Kidney epithelial cell (primary cell): ENCODE measurements at places on chromosomes 4 and X. TPM values are rescaled to one million over a fixed set of nuclear protein-coding genes. Genes with fewer than 3 reads are reported as not detected.

DNA sequence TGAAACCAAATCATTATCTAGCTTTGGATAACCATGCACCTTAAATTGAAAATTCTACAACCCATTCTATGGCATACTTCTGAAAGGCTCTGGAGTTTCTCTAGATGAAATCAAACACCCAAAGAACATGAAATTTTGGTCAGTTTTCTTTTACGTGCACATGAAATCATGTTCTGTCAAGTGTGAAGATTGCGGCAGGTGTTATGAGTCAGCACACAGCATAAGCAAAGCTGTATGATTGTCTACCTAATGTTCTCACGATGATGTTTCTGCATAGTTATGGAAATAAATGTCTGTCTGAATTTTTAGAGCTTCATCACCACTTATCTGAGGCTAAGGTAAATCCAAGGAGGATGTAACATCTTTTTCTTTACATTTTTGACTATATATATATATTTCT, 495.3 kb downstream of the IL1RAPL1 start:
- no peak for DNase-seq

DNA sequence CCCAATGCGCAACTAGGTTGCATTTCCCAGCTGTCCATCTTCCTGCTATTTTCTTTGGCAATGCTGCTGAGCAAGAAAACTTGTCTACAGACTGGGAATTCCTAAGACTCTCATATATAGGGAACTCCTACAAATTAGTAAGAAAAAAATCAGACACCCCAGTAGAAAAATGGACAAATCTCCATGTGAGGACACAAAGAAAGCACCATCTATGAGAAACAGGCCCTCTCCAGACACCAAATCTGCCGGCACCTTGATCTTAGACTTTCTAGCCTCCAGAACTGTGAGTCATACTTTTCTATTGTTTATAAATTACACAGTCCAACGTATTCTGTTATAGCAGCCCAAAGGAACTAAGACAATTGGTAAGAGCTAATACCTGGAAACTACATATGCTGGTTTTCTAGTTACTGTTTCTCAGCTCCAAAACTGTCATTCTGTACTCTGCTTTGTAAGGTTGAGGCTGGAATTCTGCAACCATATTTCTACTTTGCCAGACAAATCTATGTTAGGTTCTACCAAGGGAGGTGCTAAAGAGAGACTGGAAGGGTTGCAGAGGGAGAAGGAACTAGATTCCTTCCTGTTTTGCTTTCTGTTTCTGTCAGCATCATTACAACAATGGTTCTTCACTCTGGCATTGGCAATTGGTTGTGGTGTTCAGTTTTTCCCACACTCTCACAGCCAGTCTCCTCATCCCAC, 35.7 kb upstream of the FAM241A start:
- no peak for DNase-seq

DNA sequence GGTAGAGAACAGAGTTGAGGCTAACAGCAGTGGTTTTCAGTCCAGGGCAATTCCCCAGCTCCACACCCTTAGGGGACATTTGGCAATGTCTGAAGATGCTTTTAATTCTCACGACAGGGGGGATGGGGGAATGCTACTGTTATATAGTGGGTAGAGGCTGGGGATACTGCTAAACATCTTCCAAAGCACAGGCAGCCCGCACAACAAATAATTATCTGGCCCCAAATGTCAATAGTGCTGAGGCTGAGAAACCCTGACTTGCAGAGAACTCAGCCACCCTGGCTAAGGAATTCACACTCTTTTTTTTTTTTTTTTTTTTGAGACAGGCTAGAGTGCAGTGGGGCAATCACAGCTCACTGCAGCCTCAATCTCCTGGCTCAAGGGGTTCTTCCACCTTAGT, 60.6 kb downstream of the POLR2B start:
- DNase-seq, result no peak

GRCh38 chrX:18956303-18957032, 27.4 kb downstream of the PHKA2 start:
- DNase-seq, result no peak

Gene MMRN1
- total RNA-seq, result not detected in 2 replicates

Gene PPP3CA
- 24.6 and 26.5 TPM in 2 replicates for total RNA-seq

Gene HPSE
- total RNA-seq, result 0.21 and 1.3 TPM in 2 replicates
